ENCODE measurements at places on chromosomes 12 and 14. TPM values are rescaled to one million over a fixed set of nuclear protein-coding genes. Genes with fewer than 3 reads are reported as not detected.

Gene BCL7A
- 6.2 TPM for total RNA-seq

DNA sequence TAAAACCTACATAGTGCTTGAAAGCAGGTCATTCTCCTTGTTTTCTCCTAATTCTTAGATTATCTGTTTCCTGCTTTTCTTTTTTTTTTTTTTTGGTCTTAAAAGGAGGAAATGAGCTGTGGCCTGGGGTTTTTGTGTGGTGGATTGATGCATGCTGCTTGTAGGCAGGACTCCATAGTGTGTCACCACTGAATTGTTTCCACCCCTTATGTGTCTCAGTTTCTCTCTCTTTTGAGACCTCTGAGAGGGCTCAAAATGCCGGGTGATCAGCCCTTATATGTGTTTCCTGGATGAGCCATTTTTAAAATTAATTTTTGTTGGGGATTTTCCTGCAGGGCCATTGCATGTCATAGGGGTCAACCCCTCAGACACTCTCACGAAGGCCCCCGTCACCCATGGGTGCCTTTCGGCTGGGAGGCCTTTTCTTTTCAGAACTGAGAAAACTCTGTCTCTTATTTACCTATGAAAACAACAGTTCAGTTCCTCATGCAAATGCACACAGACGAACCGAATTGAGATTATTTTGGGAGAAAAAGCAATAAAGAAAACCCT, 32.0 kb upstream of the LRRK2 start:
- no peak for DNase-seq

DNA sequence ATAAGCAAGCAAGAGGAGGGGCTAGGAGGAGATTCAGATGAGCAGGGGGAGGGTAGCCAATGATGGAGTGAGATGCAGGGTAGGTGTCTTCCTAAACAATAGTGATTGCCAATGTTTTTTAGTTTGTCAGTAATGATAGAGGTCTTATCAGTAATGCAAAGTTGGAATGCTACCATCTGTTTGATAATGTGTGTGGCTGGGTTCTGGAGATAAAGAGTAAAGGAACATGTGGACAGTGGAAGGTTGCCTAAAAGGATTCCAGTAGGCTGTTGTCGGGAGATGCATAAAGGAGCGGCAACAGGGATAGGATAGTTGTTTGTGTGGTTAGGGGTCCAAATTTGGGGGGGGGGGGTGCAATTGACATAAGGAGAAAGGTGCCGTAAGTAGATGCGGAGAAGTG, 52.5 kb downstream of the TESPA1 start:
- DNase-seq = no peak

Gene PPFIA2
- total RNA-seq = not detected

GRCh38 chr12:100215209-100215608, 14.6 kb downstream of the ACTR6 start:
- DNase-seq = no peak

- DNase-seq = peak; percentile 40
Measured at GRCh38 chr14:53793790-53794505, 162.7 kb downstream of the BMP4 start.

GRCh38 chr12:94563286-94563685, 87.1 kb downstream of the TMCC3 start:
- no peak for DNase-seq

DNA sequence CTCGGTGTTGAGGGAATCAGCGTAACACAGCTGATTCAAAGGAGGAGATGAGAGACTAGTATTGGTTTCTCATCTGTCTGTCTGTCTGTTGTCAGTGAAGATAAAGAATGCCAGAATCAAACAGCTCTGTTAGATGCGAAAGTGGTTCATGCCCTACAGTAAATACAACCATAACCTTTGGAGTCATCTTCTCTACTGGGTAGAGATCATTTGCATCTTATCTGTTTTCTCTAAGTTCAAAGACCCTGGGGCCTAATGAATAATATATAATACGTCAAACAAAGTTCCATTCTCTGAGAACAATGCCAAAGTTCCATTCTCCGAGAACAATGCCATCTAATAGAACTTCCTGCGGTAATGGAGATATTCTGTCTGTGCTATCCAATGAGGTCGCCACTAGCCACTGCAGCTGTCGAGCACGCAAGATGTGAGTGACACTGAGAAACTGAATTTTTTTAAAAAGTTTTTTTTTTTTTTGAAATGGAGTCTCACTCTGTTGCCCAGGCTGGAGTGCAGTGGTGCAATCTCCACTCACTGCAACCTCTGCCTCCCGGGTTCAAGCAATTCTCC, 6.6 kb downstream of the IL31 start:
- DNase-seq = peak; percentile 22

- no peak for DNase-seq
Measured at GRCh38 chr12:130878193-130879185, 6.6 kb downstream of the RAN start.

DNA sequence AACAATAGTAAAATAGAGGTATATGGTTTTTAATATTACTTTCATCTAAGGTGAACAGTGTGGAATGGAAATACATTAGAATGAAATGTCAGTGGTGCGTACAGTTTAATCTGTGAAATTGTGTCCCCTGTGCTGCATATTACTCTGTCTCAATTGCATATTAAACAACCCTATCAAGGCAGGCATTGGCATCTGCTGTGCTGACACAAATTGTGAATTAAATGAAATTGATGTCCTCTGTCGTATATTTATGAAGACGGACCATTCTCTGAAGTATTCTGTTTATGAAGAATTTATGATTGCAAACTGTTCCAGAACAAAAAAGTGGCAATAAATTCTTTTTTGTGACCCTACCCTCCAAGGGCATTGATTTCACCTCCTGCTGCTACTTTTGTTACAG, 204.4 kb upstream of the NPAS3 start:
- no peak for DNase-seq

Gene PPM1H
- 38.1 TPM for total RNA-seq

GRCh38 chr12:110641521-110641920, 27.6 kb downstream of the TCTN1 start:
- no peak for DNase-seq

- no peak for DNase-seq
Measured at GRCh38 chr12:6615802-6616201, 8.6 kb upstream of the CHD4 start.

Gene RPL10L
- total RNA-seq = not detected

DNA sequence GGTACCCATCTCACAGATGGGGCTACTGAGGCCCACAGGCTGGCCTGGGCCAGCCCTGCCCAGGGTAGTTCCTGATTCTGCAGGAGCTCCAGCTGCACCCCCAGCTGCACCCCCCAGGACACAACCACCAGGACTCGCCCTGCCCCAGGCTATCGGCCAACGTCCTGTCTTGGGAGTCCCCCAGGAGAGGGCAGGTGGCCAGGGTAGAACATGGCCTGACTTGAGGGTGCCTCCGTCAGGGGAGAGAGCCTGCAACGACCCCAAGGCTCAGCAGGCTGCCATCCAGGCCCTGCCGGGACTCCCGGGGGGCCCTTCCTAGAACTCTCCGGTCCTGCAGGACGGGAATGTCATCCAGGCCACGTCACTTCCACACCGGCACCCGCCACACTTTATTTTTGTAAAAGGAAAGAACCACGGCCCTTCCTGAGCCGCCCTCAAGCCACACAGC, 15.8 kb downstream of the JAG2 start:
- no peak for DNase-seq

GRCh38 chr12:5912437-5913334, 32.4 kb downstream of the ANO2 start:
- no peak for DNase-seq

- no peak for DNase-seq
Measured at GRCh38 chr12:57607958-57608663, 3.1 kb upstream of the ARHGEF25 start.

Gene CEBPE
- total RNA-seq = not detected

DNA sequence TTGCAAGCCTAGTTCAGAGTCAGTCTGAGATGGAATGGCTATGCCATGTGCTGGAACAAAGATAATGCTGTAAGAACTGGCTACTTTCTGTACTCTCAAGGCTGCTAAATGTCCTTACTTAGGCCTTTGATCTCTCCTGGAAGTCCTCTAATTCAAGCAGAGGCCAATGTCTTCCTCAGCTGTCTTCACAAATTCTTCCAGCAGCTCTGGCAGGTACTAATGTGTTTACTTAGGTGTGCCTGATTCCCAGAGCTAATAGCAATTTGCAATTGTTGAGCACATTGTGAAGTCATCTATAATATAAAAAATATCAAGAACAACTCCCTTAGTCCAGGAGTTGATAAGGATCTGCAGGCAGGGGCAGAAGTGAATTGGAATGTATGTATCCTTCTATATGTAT, 3.8 kb upstream of the MYF5 start:
- no peak for DNase-seq

DNA sequence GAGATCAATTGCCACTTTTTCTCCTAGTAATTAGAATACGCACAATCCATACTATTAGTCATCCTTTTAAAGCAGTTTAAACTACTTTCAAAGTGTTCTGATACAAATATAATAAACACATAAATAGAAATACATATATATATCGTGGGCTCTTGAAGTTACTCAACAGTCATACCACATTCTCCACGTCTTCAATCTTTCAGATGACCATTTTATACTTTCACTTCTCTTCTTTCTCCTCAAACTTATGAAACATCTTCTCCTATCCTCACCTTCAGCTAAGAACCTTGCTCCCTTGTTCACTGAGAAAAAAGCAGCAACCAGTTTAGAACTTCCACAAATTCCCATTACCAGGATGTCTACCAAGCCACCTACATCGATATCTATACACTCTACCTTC, 19.2 kb downstream of the CEP290 start:
- DNase-seq = no peak

DNA sequence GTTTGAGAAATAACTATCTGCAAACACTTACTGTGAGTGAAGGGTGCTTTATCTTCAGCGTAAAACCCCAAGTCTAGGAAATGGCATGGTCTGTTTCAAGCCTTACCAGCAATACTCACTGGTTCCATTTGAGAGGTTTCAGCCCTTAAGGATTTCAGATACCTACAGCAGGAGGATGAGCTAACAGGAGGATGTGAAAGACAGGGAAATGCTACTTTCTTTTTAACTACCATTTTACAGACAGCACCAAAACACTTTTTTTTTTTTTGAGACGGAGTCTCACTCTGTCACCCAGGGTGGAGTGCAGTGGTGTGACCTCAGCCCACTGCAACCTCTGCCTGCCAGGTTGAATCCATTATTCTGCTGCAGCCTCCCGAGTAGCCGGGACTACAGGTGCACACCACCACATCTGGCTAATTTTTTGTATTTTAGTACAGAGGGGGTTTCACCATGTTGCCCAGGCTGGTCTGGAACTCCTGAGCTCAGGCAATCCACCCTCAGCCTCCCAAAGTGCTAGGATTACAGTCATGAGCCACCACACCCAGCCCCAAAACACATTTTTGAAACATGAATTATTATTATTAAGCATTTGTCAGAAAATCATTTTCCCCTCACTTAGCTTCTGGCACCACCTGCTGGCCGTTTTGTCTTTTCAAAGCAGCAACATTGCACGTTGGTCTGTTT, 4.6 kb downstream of the MTRFR start:
- DNase-seq = peak; percentile 34

- no peak for DNase-seq
Measured at GRCh38 chr12:15494329-15495046, 172.2 kb downstream of the PTPRO start.

Gene ABHD12B
- total RNA-seq = not detected

GRCh38 chr12:108099778-108100489, 29.2 kb upstream of the WSCD2 start:
- DNase-seq = no peak

Gene SDSL
- total RNA-seq = 1.2 TPM

Gene PLEKHD1
- not detected for total RNA-seq

GRCh38 chr14:20587489-20588154, at the start of gene RNASE11:
TSS of gene RNASE11 (minus strand) at chr14:20588001.
- no peak for DNase-seq

Gene UBR7
- total RNA-seq = 35.5 TPM

GRCh38 chr14:24055971-24056799, 4.4 kb downstream of the CARMIL3 start:
- DNase-seq = no peak

Data from HepG2 (cell line).